Stimulated activated CD4-positive, alpha-beta T cell treated with anti-CD3 and anti-CD28 coated beads, TNF-alpha, amount 100 ng/mL, for 48 hours (primary cell): ENCODE measurements at places on chromosomes 13 and 19.

GRCh38 chr19:34428549-34429285 lies 536 bp downstream of the UBA2 start:
- peak; percentile 39 for DNase-seq

- DNase-seq: no peak
Observed at GRCh38 chr13:79228972-79229371, 177.1 kb downstream of the RBM26 start.

- no peak for DNase-seq
Observed at GRCh38 chr13:67967031-67967430, 736.9 kb upstream of the PCDH9 start.

- DNase-seq: no peak
Observed at GRCh38 chr13:41960211-41960636, 685 bp downstream of the VWA8 start.

DNA sequence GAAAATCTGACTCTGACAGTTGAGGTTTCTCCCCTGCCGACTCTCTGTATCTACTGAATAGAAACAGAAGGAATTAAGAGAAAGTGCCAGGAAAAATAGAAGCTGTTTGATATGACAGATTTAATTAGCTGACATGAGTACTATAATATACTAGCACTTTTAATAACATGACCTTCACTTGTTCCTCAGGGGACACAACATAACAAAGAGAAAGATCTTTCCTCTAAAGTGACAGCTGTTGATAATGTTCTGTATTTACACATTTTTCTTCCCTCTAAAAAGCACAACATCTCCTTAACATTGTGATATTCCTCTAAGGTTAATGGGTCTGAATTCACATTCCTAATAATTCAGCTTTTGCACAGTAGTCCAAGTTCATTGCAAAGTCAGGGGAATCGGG lies 1136.0 kb downstream of the PCDH17 start:
- no peak for DNase-seq

DNA sequence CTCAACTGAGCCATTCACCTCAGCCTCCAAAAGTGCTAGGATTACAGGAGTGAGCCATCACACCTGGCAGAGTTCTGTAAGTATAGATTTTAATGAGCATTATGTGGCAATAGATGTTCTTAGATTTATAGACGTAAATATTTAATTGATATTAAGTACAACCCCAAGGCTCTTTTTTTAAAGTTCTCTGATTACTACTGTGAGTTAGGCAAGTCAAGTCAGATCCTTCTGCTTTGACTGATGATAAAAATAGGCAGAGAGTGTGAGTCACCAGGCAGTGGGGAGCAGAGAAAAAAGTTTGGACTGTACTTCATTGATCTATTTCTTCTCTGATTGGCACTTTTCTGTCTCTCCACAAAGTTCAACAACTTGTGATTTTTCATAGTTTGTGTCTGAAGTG lies 1379.9 kb downstream of the UQCRFS1 start:
- DNase-seq: no peak

DNA sequence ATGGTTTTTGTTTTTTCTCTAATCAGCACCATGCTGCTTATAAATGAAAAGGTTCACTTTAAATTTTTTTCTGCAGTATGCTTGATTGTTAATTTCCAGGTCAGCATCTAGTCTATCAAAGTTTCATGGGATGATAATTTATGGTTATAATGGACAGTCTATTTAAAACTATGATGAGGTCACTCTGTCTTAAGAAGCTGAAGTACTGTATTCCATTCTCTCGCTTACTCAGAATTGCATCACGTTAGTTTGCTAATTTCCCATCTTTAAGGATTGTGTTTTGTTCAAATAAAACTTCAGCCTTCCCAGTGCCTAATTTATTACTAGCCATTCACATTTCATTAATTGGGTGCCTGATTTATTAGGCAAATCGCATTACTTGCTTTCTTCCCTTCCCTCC lies 94.3 kb downstream of the GPC6 start:
- DNase-seq: no peak

DNA sequence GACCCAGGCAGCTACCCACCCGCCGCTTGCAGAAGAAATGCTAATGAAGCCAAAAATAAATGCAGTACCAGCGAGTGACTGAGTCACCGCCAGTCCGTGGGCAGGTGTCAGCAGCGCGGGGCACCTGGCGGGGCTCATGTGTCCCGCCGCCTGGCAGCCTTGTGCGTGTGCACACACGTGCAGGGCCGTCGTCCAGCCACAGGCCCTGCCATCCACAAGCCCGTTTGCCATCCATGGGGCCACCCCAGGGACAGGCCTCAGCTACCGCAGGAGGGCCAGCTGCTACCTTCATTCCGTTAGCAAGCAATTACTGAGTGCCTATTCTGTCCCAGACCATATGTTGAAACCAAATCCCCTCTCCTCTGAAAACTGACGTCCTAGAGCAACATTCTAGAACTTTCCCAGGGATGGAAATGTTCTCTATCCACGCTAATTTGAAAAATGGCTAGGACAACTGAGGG lies 20.5 kb downstream of the NCAN start:
- DNase-seq: no peak

DNA sequence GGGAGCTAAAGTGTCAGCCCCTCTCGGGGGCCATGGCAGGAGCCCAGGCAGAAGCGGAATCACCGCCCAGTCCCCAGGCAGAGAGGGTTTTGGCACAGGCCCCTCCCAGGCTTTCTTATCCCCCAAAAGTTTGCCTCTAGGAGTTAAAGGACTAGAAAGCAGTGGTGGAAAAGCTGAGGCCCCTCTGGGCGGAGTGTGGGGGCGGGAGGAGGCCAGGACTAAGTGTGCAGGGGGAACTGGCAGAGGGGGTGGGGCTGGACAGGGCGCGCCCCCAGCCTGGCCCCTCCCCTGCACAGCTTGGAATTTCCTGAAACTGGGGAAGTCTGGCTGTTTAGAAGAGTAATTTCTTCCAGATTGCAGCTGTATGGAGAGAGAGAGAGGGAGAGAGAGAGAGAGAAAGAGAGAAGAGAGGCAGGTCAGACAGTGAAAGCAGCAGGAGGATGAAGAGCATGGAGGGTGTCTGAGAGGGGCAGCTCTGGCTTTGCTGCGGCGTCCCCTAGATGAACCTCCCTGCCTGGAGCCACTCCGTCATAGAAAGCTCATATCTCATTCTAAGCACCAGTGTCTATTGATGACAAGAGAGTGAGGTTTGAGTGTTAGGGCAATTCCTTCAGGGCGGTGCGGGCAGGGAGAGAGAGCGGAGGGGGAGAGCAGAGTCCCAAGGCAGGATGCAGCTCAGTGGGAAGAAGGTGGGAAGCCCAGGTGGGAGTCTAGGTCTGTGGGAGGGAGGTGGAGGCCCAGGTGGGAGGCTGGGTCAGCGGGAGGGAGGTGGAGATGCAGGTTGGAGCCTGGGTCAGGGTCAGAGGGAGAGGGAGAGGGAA lies at the start of gene CDC42EP5:
CDC42EP5 (minus strand) TSS at position 226 of the 821 bp plus-strand sequence. CDS start 7,749 bp downstream, outside the sequence.
- DNase-seq: no peak
